Activated T-helper 1 cell treated with anti-CD3 and anti-CD28 coated beads, Interleukin-12 subunit alpha, Interleukin-12 subunit beta, Interleukin-2, Interleukin-4 antibody, amounts not matched to agents 30 ng/mL and 10 ng/mL and 1 ng/mL, durations not matched to agents 14 hours and 24 hours and 36 hours (primary cell): ENCODE measurements at places on chromosomes 7 and 10.

- no peak for DNase-seq
Measured at GRCh38 chr7:121605317-121605680, 209.2 kb upstream of the FAM3C start.

DNA sequence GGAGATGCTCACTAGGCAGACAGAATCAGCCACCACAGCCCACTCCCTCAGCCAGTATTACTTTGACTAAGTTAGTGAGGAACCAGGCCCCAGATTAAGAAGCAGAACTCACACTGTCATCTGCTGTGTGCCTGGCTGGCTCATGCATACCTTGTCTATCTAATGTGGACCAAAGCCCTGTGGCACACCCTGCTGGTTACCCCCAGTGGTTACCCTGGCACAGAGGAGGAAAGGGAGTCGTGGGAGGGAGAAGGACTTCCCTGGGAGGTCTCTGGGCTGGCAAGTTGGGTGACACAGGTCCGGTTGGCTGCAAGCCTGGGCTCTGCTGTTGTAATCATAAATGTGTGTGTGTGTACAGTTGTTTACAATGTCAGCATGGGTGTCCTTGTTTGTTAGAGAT lies 7.5 kb upstream of the SH2D4B start:
- DNase-seq: peak; percentile 29

DNA sequence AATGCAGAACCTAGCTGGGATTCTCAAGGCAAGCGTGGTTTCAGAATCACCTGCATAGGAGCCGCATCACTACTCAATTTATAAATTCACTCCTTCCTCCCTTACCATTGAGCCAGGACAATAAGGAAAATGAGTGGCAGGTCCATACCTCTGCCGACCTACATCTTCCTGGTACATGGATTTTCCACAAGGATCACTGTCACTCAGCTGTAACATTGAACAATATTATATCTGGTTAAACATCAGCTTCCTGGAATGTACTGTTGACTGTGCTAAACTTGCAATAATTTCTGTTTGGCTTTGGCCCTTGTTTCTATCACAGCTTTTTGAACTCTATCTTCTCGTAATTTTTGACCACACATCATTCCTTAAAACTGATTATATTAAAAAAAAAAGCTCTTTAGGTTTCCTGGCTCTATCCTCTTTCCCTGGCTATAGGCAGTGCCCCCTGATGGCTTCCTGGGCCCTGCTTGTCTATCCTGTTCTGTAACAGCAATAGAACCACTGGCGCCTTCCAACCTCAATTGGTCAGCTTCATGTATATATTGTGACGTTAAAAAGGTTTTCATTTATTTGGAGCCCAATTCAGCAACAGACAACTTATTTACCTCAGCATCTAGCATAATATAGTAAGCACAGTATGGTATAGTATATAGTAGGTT lies 59.2 kb downstream of the RNLS start:
- DNase-seq: no peak

DNA sequence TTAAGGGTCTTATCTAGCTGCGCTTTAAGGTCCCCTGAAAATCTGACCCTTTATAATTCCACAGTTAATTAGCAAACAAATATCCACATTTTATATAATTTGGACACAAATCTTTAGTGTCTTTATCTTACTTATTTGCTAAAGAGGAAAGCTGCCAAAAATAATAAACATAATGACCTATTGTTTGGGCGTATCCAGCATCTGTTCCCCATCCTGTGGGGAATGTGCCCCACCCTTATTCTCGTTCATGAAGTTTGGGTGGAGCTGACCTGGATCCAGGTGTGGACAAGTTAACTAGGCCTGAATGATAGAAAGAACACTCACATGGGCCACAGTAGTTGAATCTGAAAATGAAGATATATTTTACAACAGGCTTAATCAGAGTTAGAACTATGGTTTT lies 218.3 kb downstream of the CRPPA start:
- DNase-seq: no peak

GRCh38 chr10:66678521-66678920 lies 247.3 kb upstream of the LRRTM3 start:
- no peak for DNase-seq

DNA sequence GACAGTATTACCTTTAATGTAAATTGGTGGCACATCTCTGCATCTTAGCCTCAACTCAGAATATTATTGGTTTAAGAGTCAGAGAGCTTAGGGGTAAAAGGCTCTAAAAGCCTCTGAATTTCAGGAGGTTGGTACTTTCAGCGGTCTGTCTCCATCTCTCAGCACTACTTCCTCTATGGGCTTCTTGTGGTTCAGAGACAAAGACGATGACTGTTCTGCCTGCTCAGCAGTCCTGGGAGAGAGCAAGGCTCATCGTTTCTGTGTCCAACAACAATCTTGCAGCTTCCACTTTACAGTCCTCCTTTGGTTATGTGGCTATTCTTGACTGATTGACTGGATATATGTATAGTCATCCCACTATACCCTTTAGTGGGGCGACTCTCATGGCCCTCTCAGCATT lies 394.7 kb downstream of the AUTS2 start:
- no peak for DNase-seq

DNA sequence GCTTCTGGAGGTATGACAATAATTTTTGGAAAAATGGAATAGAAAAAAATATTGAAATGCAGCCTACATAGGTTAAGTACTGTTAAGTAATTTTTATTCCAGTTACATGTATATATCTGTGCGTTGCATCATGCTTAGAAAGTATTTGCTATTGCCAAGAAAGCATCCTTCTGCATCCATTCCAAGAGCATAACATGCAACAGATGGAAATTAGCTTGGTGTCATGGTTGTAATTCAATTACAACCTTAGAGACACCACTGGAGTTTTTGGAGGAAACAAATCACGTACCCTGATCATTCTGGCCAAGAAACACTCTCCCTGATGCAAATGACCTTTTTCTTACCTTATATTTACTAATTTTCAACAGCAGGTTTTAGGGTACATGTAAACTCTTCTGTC lies 1.7 kb downstream of the AKR1B1 start:
- no peak for DNase-seq

DNA sequence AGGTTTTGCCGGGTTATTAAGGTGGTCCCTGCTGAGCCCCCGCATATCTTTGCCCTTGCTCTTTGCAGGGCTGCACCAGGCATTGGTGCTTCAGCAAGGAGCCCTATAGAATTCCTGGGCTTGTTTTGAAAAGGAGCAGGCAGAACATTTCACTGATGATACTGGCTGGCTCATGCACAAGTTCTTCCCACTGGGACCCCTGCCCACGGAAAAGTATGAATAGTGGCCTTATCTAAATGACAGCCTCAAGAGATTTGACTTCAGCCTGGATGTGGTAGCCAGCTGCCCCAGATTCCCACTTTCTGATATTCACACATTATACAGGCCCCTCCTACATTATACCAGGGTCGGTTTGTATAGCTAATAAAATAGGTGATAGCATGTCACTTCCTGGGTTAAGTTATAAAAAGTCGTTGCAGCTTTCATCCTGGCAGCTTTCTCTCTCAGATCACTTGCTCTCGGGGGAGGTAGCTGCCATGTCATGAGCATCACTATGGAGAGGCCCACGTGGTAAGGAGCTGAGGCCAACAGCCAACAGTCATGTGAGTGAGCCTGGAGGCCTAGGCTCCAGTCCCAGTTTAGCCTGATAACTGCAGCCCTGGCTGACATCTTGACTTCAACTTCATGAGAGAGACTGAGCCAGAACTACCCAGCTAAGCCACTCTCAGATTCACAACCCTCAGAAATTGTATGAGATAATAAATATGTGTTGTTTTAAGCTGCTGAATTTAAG lies 16.8 kb upstream of the CRTAC1 start:
- no peak for DNase-seq
